ENCODE measurements at places on chromosomes 5 and 9.

DNA sequence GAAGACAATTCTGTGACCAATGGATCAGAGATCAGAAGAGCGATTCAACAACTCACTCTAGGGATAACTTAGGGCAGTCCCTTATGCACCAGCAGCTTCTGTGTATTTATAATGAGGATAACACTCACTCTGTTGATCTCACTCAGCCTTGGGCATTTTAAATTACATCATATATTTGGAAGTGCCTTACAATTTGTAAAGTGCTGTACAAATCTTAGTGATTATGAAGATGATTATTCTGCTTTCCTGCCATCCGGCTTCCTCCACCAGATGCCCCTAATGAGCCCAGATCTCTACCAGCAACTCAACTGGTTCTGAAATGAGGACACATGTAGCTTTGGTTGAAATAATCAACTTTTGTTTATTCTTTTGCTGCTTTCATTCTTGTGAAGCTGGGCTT is 105.3 kb downstream of the PCSK1 start:
- no peak for DNase-seq

DNA sequence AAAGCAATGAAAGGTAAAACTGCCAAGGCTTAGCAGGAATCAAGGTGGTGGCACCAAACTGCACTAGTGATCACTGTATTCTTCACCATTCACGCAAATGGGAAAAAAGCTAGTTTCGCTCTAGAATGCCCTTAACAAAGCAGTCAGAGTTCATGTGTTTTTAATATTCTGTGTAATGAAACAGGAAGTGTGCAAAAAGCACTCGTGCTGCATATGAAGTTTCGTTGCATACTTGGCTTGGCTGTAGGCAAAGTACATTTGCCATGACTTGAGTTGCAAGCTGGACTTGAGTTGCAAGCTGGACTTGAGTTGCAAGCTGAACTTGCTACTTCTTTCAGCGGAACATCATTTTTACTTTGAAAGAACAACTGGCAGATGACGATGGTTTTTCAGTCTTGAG is 55.4 kb downstream of the FOXI1 start:
- DNase-seq = no peak

GRCh38 chr9:78014776-78015175 is 16.8 kb downstream of the GNAQ start:
- DNase-seq = no peak

GRCh38 chr9:97559111-97559514 is 57.6 kb downstream of the TMOD1 start:
- no peak for DNase-seq

- DNase-seq = no peak
Measured at GRCh38 chr9:16442622-16443021, 427.8 kb downstream of the BNC2 start.
